A549 treated with Hydrocortisone at 1 μM for 4 hours (cell line): ENCODE measurements at places on chromosomes 11 and 22. TPM values are rescaled to one million over a fixed set of nuclear protein-coding genes. Genes with fewer than 3 reads are reported as not detected.

The C11orf87 gene
- total RNA-seq = 0.01 to 0.05 TPM (median 0.01 TPM) in 3 of 5 replicates, not detected in the others

The SELENOM gene
- 49.5 to 76.8 TPM (median 67.1 TPM) in 5 replicates for total RNA-seq

The ANGPTL5 gene
- total RNA-seq = 0.06 to 0.14 TPM (median 0.11 TPM) in 4 of 5 replicates, not detected in the other

The ETS1 gene
- 26.2 to 35.8 TPM (median 28.1 TPM) in 5 replicates for total RNA-seq

The TH gene
- total RNA-seq = 0.07 to 0.20 TPM in 2 of 5 replicates, not detected in the others

The P2RY2 gene
- 10.3 to 13.0 TPM (median 11.8 TPM) in 5 replicates for total RNA-seq

The PRRG4 gene
- 1.6 to 1.8 TPM (median 1.6 TPM) in 5 replicates for total RNA-seq

The NPTXR gene
- total RNA-seq = 7.9 to 10.8 TPM (median 9.8 TPM) in 5 replicates

The OR52H1 gene
- not detected in 5 replicates for total RNA-seq

The HSPB2 gene
- not detected in 5 replicates for total RNA-seq

The LRRC32 gene
- total RNA-seq = 0.17 to 0.23 TPM (median 0.21 TPM) in 5 replicates

The ISX gene
- total RNA-seq = not detected in 5 replicates

The P2RY6 gene
- 4.1 to 8.1 TPM (median 6.4 TPM) in 5 replicates for total RNA-seq

The NCR3LG1 gene
- 1.7 to 3.7 TPM (median 2.2 TPM) in 5 replicates for total RNA-seq

The TCF20 gene
- total RNA-seq = 10.2 to 18.4 TPM (median 12.4 TPM) in 5 replicates

The VSIG2 gene
- total RNA-seq = not detected in 5 replicates

The ZBTB16 gene
- 0.82 to 1.7 TPM (median 1.0 TPM) in 5 replicates for total RNA-seq

The BAIAP2L2 gene
- 5.3 to 8.0 TPM (median 7.2 TPM) in 5 replicates for total RNA-seq

The TENM4 gene
- total RNA-seq = 0.03 to 0.15 TPM (median 0.06 TPM) in 5 replicates

The P2RX6 gene
- 0.56 to 0.97 TPM (median 0.79 TPM) in 5 replicates for total RNA-seq

The CCDC188 gene
- not detected in 5 replicates for total RNA-seq

The CTSW gene
- 0.06 to 0.13 TPM (median 0.09 TPM) in 3 of 5 replicates, not detected in the others for total RNA-seq

The YAP1 gene
- 54.6 to 74.2 TPM (median 71.3 TPM) in 5 replicates for total RNA-seq

The RAG2 gene
- not detected in 5 replicates for total RNA-seq

The GRIA4 gene
- total RNA-seq = not detected in 5 replicates

The CELF1 gene
- 46.4 to 55.3 TPM (median 46.8 TPM) in 5 replicates for total RNA-seq
